ENCODE measurements at places on chromosomes 1 and 21. TPM values are rescaled to one million over a fixed set of nuclear protein-coding genes. Genes with fewer than 3 reads are reported as not detected.
A peak's percentile ranks its signal among the peaks of the same experiment; 100 is the strongest.

- DNase-seq = peak; percentile 9
Observed at GRCh38 chr1:163970699-163971098, 588.3 kb upstream of the PBX1 start.

Gene DRAXIN
- 0.28 TPM for total RNA-seq

Gene CD48
- 20.5 TPM for total RNA-seq

- no peak for DNase-seq
Observed at GRCh38 chr1:196312739-196313138, 295.5 kb downstream of the KCNT2 start.

Gene ZSCAN20
- total RNA-seq = 6.3 TPM
